ENCODE measurements at places on chromosomes 1 and 21. TPM values are rescaled to one million over a fixed set of nuclear protein-coding genes. Genes with fewer than 3 reads are reported as not detected.
A peak's percentile ranks its signal among the peaks of the same experiment; 100 is the strongest.

Gene STPG1
- total RNA-seq, result 10.7 TPM

Gene HEYL
- total RNA-seq, result 0.88 TPM

Gene KIAA1614
- total RNA-seq, result 1.3 TPM

Gene PDE9A
- 9.3 TPM for total RNA-seq

Gene DNAJC28
- total RNA-seq, result 1.8 TPM

Gene CR1L
- not detected for total RNA-seq

Gene OR6N1
- not detected for total RNA-seq

DNA sequence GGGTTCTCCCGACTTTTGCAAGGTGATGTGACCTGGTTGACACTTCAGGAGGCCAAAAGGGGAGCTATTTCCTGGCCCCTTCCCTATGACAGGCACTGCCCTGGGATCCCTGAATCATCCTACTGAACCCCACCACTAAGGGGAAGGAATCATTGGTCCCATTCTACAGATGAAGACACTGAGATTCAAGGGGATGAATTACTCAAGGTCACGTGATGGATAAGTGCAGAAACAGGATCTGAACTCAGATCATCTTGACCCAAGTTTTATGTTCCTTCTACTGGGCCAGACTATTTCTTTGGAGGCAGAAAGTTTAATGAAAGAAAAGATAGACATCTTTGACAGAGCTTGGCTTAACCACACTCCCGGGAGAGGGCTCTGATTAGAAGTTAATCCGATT lies 258.7 kb downstream of the RRAGC start:
- DNase-seq, result no peak
- no peak overlapping the region for H3K4me3 ChIP-seq
- H3K27ac ChIP-seq, result no peak overlapping the region
- H3K27me3 ChIP-seq, result no peaks in the 10 kb centered on the region
- H3K4me1 ChIP-seq, result no peaks in the 10 kb centered on the region
- no peaks in the 10 kb centered on the region for H3K36me3 ChIP-seq

GRCh38 chr1:61107638-61108037 lies 25.3 kb downstream of the NFIA start:
- no peak overlapping the region for H3K27ac ChIP-seq
- H3K36me3 ChIP-seq, result no peaks in the 10 kb centered on the region
- H3K4me3 ChIP-seq, result no peak overlapping the region
- no peaks in the 10 kb centered on the region for H3K27me3 ChIP-seq
- DNase-seq, result no peak

- no peak overlapping the region for H3K27ac ChIP-seq
- no peak for DNase-seq
- H3K36me3 ChIP-seq, result peaks cover 13% of the 10 kb centered on the region
- no peaks in the 10 kb centered on the region for H3K4me1 ChIP-seq
- no peak overlapping the region for H3K4me3 ChIP-seq
These were observed 40.7 kb downstream of the MIGA1 start for GRCh38 chr1:77820121-77820520.

DNA sequence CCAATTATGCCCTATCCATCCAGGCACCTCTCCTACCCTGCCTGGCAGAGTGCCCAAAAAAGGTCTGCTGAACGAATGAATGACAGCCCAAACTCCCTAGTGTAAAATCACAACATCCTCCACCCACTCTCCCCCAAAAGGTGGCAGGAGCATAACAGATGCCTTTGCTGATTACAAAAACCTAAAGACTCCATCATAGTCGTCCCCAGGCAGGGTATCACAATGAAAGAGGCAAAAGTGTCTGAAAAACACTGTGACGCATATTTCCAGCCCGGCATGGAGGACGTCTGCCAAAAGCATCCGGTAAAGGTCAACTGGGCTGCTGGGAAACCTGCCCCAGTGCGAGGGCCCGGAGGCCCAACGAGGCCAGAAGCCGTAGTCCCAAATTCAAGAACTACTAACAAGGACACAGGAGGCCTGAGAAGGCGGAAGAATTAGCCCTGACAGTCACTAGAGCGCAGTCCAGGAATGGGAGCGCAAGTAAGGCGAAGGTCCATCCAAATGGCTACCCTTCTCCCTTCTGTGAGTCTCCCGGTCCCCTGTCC lies 576 bp downstream of the SMIM12 start:
- H3K27ac ChIP-seq, result peak overlapping the region; percentile 41
- H3K36me3 ChIP-seq, result peaks cover 6% of the 10 kb centered on the region
- peak; percentile 16 for DNase-seq
- peak overlapping the region; percentile 62 for H3K4me3 ChIP-seq

DNA sequence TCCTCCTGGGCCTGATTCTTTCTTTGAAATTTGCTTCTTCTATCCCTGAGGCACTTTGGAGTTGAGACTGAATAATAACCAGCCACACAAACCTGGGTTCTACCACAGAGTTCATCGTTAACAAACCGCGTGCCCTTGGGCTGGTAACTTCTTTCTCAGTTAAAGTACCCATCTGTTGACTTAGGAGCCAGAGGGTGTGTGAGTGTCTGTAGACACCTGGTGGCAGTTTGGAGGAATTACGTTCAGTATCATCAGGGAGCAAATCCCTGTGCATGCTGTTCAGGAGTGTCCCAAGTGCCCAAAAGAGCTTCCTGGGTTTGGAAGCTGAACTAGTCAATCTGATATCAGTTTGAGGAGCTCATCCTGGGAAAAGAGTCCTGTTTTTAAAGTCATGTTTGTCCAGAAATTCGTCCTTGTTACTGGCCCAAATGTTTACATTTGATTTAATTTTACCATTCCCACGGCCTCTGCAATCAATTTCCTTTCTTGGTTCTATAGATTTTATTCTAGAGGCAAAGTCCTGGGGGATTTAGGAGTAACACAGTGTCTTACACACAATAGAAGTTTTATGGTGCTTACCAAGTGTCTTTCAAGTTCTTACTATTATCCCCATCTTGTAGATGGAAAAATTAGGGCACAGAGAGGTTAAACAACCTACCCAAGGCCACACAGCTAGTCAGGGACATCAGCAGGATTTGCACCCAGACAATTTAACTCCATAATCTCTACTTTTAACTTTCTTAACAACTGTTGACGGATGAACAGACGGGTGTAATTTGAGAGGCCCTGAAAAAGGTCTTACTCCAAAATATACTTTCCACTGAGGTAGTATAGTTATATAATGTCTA lies 26.7 kb upstream of the RPTN start:
- H3K4me3 ChIP-seq, result no peak overlapping the region
- DNase-seq, result peak; percentile 78

DNA sequence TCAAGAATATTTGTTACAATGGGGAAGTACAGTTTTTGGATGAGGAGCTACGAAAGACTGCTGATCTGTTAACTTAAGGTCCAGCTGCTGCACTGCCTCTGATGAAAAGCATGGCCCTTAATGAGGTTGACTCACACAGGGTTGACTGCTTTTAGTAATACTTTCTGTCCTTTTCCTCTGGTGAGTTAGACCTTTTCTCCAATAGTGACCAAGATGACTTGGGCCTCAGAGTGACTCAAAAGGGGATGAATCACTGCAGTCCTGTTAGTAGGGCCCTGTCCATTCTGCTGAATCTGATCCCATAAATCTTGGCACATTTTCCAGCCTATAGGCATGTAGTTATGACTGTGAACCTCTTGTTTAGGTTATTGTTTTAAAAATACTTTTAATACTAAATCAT lies 2.7 kb downstream of the DISP1 start:
- H3K36me3 ChIP-seq, result no peaks in the 10 kb centered on the region
- no peaks in the 10 kb centered on the region for H3K27me3 ChIP-seq
- peaks cover 6% of the 10 kb centered on the region for H3K4me1 ChIP-seq
- DNase-seq, result no peak
- H3K4me3 ChIP-seq, result no peak overlapping the region

GRCh38 chr1:118881751-118882150 lies 106.4 kb downstream of the TBX15 start:
- H3K4me1 ChIP-seq, result no peaks in the 10 kb centered on the region
- no peak for DNase-seq
- no peaks in the 10 kb centered on the region for H3K36me3 ChIP-seq
- no peaks in the 10 kb centered on the region for H3K27me3 ChIP-seq

DNA sequence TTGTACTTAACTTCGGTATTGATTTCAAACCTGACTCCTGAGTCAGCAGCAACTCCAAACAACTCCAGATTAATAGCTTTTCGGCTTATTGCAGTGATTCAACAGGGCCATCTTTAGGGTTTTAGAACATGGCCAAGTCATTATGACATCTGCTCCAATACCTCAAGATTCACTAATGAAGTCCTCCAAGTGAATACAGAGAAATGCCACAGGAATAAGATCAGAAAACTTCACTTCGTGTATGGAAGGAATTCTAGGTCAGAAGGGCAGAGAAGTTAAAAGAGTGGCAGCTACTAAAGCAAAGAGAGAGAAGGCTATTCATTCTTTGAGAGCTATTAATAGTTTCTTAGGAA lies 7.6 kb upstream of the C1orf116 start:
- peaks cover 14% of the 10 kb centered on the region for H3K4me1 ChIP-seq
- DNase-seq, result no peak
- H3K27me3 ChIP-seq, result peaks cover 18% of the 10 kb centered on the region

- H3K36me3 ChIP-seq, result peaks cover 20% of the 10 kb centered on the region
- H3K27ac ChIP-seq, result no peak overlapping the region
- H3K4me3 ChIP-seq, result no peak overlapping the region
- no peaks in the 10 kb centered on the region for H3K4me1 ChIP-seq
- peaks cover 15% of the 10 kb centered on the region for H3K27me3 ChIP-seq
- DNase-seq, result no peak
These were observed 7.4 kb upstream of the AMPD1 start for GRCh38 chr1:114702737-114703136.
